Fibroblast of lung (primary cell): ENCODE measurements at places on chromosomes 11 and 22. TPM values are rescaled to one million over a fixed set of nuclear protein-coding genes. Genes with fewer than 3 reads are reported as not detected.

GRCh38 chr11:126511475-126512115 lies 156.1 kb downstream of the ST3GAL4 start:
- no peak for DNase-seq

DNA sequence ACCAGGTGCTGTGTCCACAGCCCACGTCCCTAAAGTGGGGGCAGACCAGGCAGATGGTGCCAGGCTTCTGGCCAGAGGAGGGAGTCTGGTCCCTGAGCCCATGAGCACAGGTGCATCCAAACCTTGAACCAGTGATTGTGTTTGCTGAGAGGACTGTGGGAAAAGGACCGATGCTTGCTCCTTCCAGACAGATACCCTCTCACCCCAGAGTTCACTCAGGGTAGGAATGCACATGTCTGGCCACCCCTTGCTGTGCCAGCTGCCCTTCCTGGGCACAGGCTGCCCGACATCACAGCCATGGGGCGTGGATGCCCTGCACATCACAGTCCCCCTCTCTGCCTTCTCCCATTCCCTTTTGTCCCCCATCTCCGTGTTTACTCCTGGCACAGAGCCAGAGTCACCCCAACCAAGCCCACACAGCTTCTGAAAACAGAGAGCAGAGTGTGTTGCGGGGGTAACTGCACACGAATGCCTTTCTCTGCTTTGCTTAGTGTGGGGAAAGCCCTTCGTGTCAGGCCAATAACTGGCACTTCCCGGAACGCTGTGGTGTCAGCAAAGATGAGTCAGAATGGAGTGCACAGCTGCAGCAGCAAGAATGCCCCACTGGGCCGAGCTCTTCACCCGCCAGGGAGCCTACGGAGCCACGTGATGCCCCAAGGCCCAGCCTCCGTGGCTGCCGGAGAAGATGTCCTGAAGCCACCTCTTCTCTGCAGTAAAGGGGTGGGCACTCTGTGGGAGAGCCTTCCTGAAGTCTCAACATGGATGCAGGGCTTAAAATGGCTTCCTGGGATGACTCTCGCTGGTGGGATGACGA lies 7.6 kb downstream of the CARS1 start:
- peak; percentile 97 for DNase-seq

DNA sequence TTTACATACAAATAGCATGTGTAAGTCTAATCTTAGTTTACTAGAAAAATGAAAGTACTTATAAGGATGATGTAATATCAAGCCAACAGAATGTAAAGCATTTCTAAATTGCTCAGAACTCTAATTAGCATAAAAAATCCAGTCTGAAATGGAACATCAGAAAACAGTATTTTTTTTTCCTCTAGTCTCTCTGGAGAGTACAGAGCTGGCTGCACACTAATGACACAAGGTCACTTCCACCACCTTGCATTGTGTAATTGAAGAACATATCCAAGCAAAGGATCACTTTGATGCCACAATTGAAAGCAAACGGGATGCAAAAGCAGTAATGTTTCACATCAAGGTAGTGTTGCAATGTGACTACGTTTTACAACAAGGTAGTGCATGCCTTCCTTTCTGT lies 548.0 kb upstream of the LUZP2 start:
- no peak for DNase-seq

GRCh38 chr22:25942115-25942855 lies 200.3 kb downstream of the MYO18B start:
- DNase-seq, result no peak

LTBP3 gene
- 37.3 and 39.0 TPM in 2 replicates for total RNA-seq

DNA sequence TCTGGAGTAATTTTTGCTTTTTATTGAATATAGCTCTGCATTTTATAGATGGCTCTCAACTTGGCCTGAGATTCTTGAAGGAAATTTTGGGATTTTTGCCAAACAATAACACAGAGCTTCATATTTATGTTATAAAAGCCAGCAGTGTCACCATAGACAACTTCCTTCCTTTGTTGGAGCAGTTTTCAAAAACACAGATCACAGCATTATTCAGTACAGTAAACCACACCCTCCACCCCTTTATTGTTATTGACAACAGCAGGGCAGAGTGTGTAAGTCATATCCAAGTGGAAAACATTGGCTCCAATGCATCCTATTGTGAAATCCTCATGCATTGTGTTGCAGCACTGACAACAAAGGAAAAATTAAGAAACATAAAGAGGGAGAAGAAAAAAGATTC lies 62.6 kb upstream of the PRSS23 start:
- DNase-seq, result peak; percentile 78

EIF3F gene
- 291 and 303 TPM in 2 replicates for total RNA-seq

- DNase-seq, result no peak
These were observed 327.4 kb downstream of the BUD13 start for GRCh38 chr11:116445108-116446047.

OR8H3 gene
- not detected in 2 replicates for total RNA-seq

NEFH gene
- 0.17 and 0.26 TPM in 2 replicates for total RNA-seq

- DNase-seq, result peak; percentile 75
These were observed 65.5 kb downstream of the EMSY start for GRCh38 chr11:76510060-76511047.

GRCh38 chr11:121644187-121644512 lies 191.4 kb upstream of the SORL1-AS1 start:
- DNase-seq, result no peak

DNA sequence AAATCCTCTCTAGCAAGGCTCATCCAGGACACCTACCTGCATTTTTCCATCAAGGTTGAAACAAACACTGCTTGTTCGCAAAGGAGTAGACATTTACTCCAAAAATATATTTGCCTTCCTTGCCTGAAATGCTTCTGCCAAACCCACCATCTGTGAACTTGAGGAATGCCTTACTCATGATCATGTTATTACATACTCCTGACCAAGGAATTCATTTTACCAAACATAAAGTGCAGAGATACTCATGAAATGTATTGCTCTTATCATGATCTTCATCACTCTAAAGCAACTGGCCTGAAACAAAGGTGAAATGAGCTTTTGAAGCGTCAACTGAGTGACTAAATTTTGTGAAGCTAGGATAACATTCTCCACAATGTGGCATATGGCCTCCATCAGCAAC lies 243.1 kb upstream of the CCDC179 start:
- DNase-seq, result no peak

NDUFS3 gene
- total RNA-seq, result 76.5 and 78.8 TPM in 2 replicates

DNA sequence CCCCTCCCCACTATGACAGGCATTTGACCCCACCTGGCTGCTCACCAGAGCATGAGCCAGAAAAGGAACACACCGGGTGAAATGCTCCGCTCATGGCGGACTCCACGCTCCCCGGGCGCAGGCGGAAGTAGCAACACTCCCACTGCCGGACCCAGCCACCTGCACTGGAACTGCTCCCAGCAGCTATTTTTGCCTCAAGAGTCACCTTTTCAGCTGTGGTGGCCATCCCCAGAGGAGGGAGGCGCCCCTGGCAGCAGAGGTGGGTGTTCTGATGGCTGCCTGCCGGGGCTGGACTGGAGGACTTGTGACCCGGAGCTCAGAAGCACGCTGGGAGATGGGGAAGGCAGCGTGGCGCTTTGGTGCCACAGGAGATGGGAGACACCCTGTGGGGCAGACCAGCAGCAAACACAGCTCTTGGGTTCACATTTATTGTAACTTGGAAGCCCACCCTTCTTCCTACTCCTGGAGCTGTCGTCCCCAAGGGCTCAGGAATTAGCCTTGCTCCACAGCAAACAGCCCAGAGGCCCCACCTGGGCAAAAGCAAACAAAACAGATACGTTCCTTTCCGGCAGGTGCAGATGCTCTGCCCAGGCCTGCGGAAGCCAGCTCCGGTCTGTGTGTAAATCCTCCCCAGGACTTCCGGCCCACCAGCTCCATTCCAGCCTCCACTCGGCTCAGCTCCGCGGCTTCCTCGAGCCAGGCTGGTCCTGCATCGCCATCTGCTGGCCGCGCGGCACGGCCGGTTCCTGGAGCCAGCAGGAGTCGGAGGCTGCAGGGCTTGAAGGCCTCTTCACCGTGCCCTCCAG lies 3.7 kb downstream of the RPS19BP1 start:
- peak; percentile 94 for DNase-seq

DNA sequence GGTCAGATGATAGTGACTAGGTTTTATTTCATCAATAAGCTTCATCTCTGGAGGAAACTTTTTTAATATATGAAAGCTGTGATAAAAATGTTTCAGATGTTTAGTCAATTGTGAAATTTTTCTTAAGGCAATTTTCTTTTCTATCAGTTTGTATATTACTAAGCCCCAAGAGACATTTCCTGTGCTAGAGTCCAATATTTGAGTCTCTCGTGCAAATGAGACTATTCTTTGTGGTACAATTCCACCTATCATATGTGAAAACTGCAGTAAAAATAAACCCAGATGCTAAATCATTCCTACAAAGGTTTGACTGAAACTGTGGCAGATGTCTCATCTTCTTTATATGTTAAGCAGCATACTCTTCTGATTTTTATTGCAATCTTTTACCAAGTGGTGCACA lies 28.0 kb downstream of the CTR9 start:
- DNase-seq, result no peak

- peak; percentile 88 for DNase-seq
These were observed 14.8 kb upstream of the CARD10 start for GRCh38 chr22:37533995-37534394.

DNA sequence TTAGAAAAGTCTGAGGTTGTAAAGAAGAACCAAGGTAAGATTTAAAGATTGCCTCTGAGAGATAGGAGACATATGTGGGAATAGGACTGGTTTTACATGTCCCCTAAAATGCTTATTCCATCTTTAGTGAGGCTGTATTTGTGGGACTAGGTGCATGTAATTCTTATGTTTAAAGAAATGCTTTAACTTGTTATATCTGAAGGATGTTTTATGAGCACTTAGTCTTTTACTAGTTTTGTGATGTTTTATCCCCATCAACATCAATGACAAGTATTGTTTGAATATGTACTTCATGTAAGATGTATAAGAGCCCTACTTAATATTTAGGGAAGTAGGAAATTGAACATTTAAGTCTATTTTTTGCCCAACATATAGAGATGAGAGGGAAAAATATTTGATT lies 24.7 kb downstream of the GRAMD1B start:
- no peak for DNase-seq
